ENCODE measurements at places on chromosomes 6 and 20. TPM values are rescaled to one million over a fixed set of nuclear protein-coding genes. Genes with fewer than 3 reads are reported as not detected.
A peak's percentile ranks its signal among the peaks of the same experiment; 100 is the strongest.

DNA sequence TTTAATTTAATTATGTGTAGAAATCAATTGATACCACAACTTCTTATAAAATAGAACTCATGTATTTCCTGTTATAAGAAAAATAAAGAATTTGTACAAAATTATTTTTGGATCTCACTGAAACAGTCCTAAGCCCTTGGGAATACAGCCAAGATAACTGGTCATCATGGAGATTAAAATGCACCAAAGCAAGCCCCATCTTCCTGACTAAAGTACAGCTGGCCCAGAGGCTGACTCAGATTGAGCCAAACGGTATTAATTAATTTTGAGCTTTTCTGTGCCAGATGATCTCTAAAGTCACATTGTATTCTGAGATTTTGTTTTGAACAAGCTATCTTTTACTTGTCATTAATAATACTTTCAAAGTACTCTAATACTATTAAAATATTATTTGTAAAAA lies 978.5 kb downstream of the TBC1D32 start:
- no peak for DNase-seq

DNA sequence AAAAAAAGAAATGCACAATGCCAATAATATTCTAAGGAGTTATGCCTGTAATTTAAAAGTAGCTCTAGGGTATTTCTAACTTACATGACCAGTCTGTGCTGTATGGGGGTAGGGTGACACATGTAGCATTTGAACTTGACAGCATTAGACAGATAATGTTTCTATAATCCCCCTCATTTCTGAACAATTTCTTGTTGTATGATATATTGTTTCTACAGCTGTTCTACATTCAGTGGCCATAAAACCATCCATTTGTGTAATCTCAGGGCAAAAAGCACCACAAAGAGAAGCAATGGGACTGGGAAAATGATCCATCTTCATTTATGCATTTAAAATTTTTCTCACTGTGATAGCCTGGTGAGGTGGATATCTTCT lies 767.8 kb downstream of the TFAP2A start:
- DNase-seq: no peak

DNA sequence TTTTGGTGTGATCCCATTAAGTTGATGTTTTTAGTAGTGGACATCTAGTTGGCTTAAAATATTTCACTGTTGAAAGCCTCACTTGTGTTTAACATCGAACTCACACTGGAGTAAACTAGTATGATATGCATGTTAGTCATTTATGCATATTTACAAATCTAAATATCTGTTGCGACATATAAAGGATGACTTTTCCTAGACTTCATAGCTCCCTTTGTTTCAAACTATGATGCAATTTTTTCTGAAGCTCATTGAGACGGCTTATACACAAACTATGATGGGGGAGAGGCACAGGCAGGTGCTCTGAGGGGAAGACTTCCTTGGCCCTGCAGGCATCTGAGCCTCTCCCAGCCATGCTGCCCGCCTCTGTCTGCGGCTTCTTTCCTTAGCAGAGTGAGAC lies 11.8 kb upstream of the FOXC1 start:
- DNase-seq: no peak

GRCh38 chr6:36126553-36127458 lies 3.5 kb upstream of the MAPK13 start:
- DNase-seq: no peak

DNA sequence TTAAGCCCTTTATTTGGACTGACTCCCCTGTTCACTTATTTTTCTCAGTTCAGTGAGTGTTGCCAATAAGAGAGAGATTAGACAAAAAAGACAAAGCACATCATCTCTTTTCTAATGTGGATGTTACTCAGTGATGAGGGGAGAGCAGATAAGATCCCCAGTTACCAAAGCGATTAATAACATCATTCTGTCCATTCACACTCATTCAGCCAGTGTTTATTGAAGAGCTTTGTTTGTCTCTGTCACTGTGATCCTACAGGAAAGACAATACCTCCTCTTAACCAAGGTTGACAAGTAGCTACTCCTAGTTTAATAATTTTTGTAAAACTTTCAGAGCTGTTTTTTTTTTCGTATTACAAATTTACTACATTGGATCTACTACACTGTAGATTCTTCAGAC lies 163.0 kb downstream of the EYA4 start:
- no peak for DNase-seq

DNA sequence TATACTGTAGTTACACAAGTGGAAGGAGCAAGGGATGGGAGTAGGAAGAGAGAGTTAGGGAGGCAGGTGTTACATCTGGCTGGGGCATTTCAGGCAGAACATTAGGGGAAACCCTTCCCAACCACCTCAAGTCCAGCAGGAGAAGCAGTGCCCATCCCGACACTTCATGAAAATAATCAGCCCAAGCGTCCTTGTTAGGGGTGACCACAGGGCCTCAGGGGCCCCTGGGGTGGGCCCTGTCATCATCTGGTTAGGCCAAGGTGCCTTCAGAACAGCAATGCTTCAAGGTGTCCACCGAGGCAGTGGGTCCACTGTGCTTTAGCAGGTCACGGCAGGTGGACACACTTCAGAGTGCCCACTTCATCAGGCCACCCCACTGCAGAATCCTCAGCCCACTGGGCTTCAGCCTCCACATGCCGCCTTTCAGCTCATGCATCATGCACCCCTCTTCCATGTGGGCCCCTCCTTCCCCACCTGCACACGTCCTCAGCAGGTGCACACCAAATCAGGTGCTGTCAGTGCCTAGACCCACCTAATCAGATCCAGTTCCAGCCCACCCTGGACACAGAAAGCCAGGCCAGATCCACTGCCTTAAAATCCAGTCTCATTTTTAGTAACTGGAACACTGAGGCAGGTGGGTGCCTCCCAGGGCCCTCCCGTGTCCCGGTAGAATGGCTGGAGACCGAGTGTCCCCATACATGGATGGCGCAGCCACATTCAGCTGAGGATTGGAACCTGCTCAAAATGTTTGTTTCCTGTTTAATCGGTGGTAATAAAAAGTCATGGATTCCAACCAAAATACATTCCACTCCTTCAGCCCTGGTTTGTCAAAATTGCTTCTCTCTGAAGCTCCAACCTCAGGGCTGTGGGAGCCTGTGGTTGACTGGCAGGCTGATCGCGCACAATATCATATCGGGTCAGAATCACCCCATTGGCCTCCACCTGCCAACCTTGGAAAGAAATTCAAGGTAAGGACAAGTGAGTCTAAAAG lies 99.5 kb downstream of the ANKRD60 start:
- no peak for DNase-seq

GRCh38 chr6:170509723-170510018 lies 43.4 kb downstream of the PSMB1 start:
- DNase-seq: no peak

- DNase-seq: no peak
Measured at GRCh38 chr6:147826698-147827097, 318.2 kb downstream of the SAMD5 start.

DNA sequence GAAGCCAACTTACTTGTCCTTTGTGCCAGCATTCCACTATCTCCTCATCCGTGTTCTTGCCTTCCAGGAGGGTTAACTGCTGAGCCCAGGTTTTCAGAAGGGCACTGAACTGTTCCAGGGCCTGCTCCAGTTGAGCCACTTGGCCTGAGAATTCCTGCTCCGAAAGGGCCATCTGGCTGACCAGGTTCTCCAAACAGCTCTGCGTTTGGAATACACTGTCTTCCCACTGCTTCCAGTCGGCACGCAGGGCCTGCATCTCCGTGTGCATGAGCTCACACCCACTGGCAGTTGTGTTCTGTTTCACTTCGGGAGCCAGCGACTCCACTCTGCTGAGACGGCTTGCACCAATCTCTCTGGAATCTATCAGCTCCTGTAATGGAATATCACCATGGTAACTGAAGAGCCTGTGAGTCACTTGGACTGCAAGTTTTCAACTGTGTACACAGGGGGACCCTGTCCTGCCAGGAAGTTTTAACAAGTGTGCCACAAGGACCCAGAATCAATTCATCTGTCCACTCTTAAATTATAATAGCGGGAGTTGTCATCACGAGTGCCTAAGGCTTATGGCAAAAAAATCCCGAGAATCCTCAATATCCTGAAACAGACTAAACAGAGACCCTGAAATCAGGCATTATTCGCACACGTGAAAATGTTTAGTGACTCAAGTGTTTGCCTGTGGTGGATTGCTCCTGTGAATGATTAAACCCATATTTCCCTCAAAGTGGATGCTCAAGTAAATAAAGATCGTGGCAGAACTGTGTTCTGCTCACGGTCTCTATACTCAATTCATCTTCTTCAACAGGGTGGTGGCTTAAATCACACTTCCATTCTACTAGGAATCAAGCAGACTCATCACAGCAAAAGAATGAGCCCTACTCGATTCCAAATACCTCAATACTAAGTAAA lies 255.9 kb downstream of the SYNE1 start:
- peak; percentile 97 for DNase-seq

HLA-DQB2 gene
- not detected for total RNA-seq

CLVS2 gene
- not detected for total RNA-seq

SNAP25 gene
- 1.4 TPM for total RNA-seq

PHACTR3 gene
- total RNA-seq: 0.06 TPM

RCAN2 gene
- total RNA-seq: 1.4 TPM

NNAT gene
- 65.2 TPM for total RNA-seq
